Glutamatergic neuron (in vitro differentiated cells): ENCODE measurements at places on chromosomes 16 and 17. TPM values are rescaled to one million over a fixed set of nuclear protein-coding genes. Genes with fewer than 3 reads are reported as not detected.

- no peak for DNase-seq
These were observed 43.2 kb upstream of the METRNL start for GRCh38 chr17:83036193-83036592.

- DNase-seq: no peak
These were observed 57.6 kb downstream of the FOXL1 start for GRCh38 chr16:86635926-86636325.

GRCh38 chr17:76145231-76146052, 4.4 kb upstream of the FOXJ1 start:
- DNase-seq: no peak

GRCh38 chr17:82838386-82839063, 1.3 kb downstream of the ZNF750 start:
- no peak for DNase-seq

- no peak for DNase-seq
These were observed 8.7 kb upstream of the UBE2G1 start for GRCh38 chr17:4375039-4375748.

DNA sequence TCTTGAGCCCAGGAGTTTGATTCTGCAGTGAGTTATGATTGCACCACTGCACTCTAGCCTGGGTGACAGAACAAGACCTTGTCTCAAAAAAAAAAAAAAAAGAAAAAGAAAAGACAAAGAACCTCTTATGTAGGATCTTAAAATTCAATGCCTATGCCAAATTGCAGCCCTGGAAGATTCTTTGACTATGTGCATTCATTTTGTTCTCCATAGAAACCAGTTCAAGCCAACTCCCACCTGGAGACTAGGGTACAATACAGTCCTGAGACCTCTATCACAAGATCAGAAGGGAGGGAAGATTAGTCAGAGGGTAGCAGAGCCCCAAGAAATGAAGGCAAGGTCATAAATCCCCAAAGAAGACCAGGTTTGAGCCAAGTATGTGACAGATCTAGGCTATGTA, 90.6 kb upstream of the HAS3 start:
- DNase-seq: no peak

DNA sequence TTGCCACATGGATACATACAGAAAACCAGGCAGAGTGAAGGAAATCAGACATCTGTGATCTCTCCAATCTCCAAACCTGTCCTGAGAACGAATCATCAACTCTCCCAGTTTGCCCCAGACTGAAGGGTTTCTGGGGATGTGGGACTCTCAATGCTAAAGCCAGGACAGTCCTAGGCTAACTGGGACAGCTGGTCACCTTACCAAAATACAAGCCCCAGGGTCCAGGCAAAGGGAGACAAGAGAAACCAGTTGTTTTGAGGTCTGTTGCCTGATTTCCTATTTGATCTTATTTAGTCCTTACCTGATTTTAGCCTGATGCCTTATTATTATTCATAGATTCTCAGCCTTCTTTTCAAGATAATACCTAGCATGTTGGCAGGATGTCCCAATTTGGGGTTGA, 51.7 kb upstream of the TAC4 start:
- no peak for DNase-seq

DNA sequence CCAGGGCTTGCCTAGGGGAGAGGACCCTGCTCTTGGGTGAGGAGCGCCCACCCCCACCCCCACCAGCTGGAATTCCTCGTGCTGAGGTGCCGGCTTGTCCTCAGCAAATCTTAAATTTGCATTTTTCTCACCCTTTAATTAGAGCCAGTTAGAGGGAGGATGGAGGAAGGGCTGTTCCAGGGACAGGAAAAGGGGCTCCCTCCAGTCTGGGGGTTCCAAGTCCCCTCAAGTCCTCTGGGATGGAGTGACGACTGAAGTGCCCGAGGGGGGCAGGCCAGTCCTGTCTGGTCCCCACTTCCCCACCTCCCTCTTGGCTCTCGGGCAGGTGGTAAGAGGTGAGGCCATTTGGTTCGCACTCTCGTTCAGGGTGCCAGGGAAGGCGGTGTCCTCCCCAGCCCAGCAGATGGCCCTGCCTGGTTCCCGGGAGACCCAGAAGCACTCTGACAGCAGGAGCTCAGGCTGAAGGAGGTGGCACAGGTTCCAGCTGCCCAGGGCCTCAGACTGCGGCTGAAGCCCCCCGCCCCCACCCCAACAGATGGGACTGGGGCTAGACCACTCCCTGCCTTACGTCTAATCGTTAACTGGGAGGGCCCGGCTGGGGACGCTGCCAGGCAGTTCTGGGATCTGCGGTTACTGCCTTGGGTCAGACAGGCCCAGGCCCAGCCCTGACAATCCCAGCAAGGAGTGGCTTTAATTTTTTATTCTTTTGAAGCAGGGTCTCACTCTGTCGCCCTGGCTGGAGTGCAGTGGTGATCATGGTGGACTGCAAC, 2.2 kb downstream of the RAB26 start:
- peak; percentile 96 for DNase-seq

DNA sequence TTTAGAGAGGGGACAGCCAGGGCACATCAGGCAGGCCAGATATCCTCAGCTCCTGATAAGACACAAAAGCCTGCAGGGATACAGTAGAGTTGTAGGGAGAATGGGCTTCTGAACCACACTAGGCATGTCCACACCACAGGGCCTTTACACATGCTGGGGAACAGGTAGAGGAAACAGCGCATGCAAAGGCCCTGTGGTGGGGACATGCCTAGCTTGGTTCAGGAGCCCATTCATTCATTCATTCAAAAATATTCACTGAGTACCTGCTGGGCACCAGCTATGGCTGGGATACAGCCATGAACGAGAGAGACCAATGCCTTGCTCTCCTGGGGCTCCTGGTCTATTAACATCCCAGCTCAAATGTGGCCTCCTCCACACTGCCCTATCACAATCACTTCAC, 4.4 kb downstream of the CPNE2 start:
- DNase-seq: no peak

GRCh38 chr16:56558024-56558747, 6.7 kb upstream of the MT4 start:
- DNase-seq: no peak

DNA sequence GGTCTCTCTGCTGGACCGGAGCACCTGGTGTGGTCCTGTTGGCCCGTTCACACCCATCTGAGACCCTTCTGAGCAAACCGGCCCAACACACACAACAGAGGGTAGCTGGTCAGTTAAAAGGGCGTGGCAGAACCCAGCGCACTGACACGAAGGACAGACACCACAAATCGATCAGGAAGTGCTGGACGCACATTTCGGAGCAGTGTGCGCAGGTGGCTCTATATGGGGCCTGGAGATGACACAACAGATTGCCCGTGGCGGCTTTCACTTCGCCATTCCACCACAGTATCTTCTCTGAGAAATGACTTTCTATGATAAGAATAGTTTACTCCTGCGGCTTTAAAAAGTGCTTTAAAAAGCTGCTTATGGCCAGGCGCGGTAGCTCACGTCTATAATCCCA, 12.5 kb downstream of the CCDC57 start:
- DNase-seq: no peak

GRCh38 chr17:8462564-8462963, 26.9 kb downstream of the NDEL1 start:
- DNase-seq: no peak

- no peak for DNase-seq
These were observed 23.0 kb downstream of the PPM1D start for GRCh38 chr17:60622961-60623360.

- DNase-seq: no peak
These were observed 48.6 kb downstream of the TNFRSF13B start for GRCh38 chr17:16923097-16923903.

DNA sequence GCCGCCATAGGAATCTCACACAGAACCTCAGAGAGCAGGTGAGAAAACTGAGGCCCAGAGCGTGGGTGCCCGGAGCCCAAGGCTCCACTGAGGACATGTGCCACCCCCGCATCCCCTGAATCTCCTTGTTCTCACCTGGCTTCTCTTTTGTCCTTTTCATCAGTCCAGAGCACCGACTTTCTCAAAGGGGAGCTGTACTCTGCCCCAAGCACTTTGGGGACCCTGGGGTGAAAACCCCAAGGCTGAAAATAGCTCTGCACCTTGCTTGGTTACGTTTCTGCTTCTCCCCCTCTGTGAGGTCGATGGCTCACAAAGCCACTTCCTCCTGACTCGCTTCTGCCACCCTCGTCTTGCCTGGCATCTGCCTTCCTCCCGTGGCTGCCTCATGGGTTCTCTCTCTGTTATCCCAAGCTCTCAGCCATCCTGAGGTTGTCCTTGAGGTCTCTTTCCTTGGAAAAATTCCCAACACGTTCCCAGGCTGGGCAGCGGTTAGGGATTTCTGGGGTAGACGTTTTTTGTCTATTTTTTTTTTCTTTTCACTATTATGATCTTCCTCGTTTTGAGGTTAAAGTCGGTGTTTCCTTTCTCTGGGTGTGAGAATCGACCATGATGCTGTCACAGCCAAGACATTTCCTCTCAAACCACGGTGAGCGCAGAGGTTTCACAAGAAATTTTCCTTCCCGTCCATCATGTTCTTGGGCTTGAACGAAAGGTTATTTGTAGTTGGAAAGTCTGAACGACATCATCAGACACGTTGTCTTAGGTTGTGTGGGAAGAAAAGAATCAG, 37.2 kb downstream of the IRF8 start:
- no peak for DNase-seq

GRCh38 chr17:73262676-73263642, 1.3 kb upstream of the CPSF4L start:
- no peak for DNase-seq

DNA sequence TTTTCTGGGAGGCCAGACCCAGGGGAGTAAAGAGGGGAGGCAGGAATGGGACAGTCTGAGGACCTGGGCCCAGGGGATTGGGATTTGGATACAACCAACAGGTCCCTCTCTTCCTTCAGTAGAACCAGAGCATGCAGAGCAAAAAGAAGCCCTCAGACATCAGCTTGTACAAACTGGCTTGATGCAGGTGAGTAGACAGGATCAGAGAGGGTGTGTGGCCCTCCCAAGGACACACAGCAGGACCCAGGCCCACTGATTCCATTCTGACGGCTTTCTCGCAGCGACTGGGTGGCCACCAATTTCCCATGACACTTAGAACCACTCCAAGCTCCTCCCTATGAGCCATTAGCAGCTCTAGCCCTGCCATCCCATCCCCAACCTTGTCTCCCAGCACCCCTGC, 63.6 kb downstream of the ABCC6 start:
- no peak for DNase-seq

DNA sequence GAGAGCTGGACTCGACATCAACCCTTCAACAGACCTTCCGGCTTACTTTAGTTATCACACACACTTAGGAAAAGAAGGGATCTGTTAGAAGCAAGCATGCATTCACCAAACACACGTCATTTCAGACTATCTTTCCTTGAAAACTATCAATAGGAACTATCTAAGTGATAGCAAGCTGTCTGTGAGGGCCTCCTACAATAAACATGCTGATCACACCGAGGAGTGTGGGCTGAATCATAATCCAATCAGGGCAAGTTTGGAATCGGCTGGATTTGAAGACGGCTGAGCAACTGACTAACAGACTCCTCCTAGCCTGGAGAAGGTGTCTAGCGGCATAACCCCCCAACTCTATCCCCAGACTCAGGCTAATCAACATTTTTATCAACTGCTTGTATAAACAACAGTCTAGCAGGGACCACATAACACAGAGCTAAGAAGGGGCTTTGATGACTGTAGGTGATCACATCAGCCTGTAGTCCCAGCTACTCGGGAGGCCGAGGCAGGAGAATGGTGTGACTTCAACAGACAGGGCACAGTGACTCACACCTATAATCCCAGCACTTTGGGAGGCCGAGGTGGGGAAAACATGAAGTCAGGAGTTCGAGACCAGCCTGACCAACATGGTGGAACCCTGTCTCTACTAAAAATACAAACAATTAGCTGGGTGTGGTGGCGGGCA, 14.1 kb downstream of the NXN start:
- no peak for DNase-seq

- no peak for DNase-seq
These were observed 2.9 kb upstream of the HIC1 start for GRCh38 chr17:2051933-2052559.

- no peak for DNase-seq
These were observed 2.0 kb downstream of the P4HB start for GRCh38 chr17:81858170-81858966.

- no peak for DNase-seq
These were observed 12.6 kb upstream of the PRR29 start for GRCh38 chr17:63985387-63986140.

PERCC1 gene
- total RNA-seq: not detected

OR4D1 gene
- not detected for total RNA-seq

KRTAP4-9 gene
- total RNA-seq: not detected

RPS6KB1 gene
- 45.0 TPM for total RNA-seq

CLDN9 gene
- total RNA-seq: 0.39 TPM

PIMREG gene
- total RNA-seq: 28.4 TPM

MT1G gene
- not detected for total RNA-seq

PIRT gene
- 0.32 TPM for total RNA-seq

VTN gene
- total RNA-seq: 0.25 TPM

CACNG5 gene
- 45.1 TPM for total RNA-seq

NLRC3 gene
- not detected for total RNA-seq

UNC119 gene
- total RNA-seq: 57.2 TPM

CBX2 gene
- total RNA-seq: 78.8 TPM

ARHGDIG gene
- 13.8 TPM for total RNA-seq
